CD4-positive, CD25-positive, alpha-beta regulatory T cell (primary cell): ENCODE measurements at places on chromosomes 11 and 22. TPM values are rescaled to one million over a fixed set of nuclear protein-coding genes. Genes with fewer than 3 reads are reported as not detected.

Gene DCDC1
- not detected for total RNA-seq

Gene GAL3ST1
- total RNA-seq, result 0.44 TPM

GRCh38 chr11:10267821-10268220, 26.2 kb downstream of the SBF2 start:
- DNase-seq, result no peak
- H3K4me3 ChIP-seq, result no peak overlapping the region
- no peak overlapping the region for H3K27ac ChIP-seq
- no peaks in the 10 kb centered on the region for H3K27me3 ChIP-seq
- no peaks in the 10 kb centered on the region for H3K4me1 ChIP-seq

- no peak for DNase-seq
- no peak overlapping the region for H3K27ac ChIP-seq
- H3K4me1 ChIP-seq, result peaks cover 25% of the 10 kb centered on the region
- H3K27me3 ChIP-seq, result no peaks in the 10 kb centered on the region
These were observed 106.1 kb downstream of the GGTLC2 start for GRCh38 chr22:22750335-22751042.

DNA sequence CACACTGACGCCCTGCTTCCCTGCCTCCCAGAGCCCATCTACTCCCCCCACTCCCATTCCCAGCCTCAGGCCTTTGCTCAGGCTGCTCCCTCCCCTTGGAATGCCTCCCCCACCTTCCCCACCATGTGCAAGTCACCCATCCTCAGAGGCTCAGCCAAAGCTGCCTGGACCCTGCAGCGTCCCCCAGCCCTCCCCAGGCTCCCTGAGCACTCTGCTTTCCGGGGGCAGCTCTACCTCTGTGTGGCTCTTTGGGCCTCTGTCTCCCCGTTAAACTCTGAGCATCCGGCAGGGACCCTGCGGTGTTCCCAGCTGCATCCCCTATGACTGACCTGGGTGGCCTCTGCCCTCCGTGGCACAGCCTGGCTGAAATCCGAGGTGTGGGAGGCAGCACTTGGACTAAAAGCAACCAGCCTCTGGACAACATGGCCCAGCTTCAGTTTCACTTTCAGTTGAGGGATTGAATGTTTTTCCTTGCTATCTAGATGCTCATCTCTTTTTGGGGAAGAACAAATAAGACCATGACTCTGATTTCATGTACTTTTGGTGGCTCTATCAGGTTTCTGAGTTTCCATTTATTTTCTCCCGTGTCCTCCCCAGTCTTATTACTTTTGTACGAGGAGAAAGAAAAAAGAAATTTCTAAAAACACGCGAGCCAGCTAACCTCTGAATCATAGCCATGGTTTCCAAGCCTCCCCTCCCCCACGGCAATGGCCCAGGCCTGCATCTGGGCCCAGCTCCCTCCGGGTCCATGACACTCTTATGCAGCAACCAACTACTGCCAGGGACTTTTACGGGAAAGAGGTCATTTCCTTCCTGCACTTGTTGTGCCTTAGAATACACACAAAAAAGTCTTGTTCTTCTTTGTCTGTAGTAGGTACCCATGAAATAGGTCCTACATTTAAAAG, 3.8 kb downstream of the APOL3 start:
- H3K4me3 ChIP-seq, result peak overlapping the region; percentile 99
- H3K27ac ChIP-seq, result peak overlapping the region; percentile 84
- no peaks in the 10 kb centered on the region for H3K27me3 ChIP-seq
- peaks cover 18% of the 10 kb centered on the region for H3K36me3 ChIP-seq
- peaks cover 87% of the 10 kb centered on the region for H3K4me1 ChIP-seq
- peak; percentile 64 for DNase-seq

GRCh38 chr11:28384418-28384817, 276.2 kb downstream of the METTL15 start:
- no peak for DNase-seq
- H3K27me3 ChIP-seq, result no peaks in the 10 kb centered on the region
- H3K36me3 ChIP-seq, result no peaks in the 10 kb centered on the region
